ENCODE measurements at places on chromosomes 4 and X.

GRCh38 chr4:124053872-124054538 lies 657.4 kb downstream of the SPRY1 start:
- DNase-seq: no peak

DNA sequence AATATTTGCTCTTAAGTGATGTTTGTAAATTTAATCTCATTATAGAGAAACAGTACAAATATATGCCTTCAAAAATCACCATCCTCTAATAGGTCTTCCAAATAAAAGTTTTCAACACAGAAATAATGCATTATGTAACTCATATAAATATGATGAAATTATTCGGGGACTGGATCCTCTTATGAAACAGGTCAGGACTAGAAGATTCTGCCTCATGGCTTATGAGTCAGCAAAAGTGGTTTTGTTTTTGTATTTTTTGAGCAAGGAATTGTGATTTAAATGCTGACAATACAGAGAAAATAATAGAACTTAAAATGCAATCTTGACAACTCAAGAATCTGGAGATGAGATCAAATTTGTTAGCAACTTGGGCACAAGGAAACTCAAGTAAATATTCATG lies 179.7 kb upstream of the NDP start:
- no peak for DNase-seq

GRCh38 chr4:182143822-182144625 lies 99.2 kb upstream of the TENM3 start:
- DNase-seq: peak; percentile 69

DNA sequence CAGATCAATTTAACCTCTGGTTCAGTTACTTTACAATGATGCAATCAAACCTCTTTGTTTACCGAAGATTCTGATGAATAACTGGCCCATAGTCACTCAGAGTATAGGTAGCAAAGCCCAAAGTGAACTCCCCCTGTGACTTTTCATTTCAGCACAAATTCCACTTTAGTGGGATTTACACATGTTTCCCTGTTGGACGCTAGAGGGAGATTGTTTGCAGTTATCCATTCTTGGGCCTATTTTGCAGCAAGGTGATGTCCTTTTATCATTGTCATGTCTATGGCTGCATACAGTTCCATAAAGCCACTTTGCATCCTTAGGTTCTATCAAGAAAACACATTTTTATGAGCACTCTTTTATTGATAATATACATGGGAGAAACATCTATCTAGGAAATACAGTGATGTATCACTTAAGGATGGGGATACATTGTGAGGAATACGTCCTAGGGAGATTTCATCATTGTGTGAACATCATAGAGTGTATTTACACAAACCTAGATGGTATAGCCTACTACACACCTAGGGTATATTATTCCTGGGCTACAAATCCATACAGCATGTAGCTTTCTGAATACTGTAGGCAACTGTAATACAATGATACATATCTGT lies 14.5 kb upstream of the DKK2 start:
- no peak for DNase-seq

- no peak for DNase-seq
These were observed 74.4 kb downstream of the SOWAHB start for GRCh38 chr4:76823495-76823894.

DNA sequence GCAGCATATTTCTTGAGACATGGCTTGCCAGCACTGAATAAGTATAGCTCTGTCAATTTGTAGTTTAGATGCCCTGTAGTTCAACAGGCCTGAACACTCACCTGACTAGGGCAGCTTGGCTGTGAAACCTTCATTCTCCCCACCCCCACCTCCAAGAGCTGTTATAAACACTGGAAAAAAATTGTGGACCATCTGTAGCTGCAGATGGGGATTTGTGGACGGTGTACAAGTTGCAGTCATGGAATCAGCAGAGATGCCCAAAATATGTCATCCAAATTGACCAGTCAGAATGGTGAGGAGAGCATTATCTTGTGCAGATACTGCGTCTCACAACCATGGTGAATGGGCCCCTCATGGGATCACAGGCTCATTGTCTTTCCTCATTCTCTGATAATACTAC lies 76.2 kb upstream of the PAQR3 start:
- no peak for DNase-seq

DNA sequence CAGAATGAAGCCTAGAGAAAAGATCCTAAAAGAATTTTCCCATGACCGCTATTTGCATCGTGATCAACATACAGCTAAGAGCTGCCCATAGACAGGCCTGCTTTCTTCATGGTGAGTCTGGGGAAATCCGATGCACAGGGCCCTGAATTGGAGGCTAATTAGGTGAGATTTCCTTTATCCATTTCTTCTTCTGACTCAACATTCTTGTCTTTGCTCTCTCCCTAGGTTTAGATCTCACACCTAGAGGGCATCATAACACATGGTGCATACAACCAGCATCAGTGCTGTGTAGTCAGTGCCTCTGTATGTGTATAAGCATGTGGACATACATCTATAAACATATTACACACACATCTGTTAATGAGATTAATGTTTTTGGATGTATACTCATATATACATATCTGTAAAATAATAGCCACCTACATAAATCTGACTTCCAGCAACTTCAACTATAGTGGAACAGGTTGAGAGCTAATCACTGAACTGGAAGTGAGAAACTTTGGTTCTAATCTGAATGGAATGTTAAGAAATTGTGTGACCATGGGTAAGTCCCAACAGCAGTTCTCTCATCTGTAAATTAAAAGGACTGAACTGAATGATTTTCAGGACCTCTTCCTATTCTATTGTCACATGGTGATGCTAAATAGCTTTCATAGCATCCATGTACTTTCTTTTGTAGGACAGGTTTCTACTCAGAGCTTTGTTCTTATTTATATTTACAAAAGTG lies 17.5 kb downstream of the GATB start:
- no peak for DNase-seq

DNA sequence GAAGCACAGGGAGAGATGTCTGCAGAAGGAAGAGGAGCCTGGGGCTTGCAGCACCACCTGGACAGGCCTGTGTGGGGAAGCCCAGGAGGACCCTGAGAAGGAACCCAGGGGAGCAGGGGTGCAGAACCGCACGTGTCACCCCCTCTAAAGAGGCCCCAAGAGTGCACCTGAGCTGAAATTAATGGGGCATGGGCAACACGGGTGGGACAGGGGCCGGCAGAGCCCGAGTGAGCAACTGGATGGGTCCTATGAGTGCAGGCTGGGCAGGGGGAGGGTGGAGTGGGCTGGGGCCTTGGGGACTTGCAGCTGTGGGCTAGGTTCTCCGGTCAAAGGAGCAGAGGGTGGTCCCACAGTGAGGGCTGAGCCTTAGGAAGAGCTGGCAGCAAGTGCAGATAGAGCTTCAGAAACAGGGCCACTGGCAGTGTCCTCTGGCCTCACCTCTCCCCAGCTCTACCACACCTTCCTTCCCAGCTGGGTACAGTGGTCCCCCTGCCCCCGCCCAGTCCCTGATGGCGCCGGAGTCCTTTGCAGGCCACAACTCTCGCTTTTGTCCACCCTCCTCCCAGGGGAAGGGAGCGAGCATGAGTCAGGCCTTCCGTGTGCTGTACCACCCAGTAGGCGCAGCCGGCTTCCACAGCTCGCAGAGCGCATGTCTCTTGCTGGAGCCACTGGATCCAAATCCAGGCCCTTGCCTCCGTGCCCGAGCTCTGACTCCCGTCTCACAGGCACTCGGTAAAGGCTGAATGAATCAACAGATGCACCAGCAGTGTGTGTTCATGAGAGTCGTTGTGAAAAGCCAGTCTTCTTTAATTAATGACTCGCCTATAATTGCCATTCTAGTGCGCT lies 131.6 kb downstream of the HMX1 start:
- peak; percentile 12 for DNase-seq

DNA sequence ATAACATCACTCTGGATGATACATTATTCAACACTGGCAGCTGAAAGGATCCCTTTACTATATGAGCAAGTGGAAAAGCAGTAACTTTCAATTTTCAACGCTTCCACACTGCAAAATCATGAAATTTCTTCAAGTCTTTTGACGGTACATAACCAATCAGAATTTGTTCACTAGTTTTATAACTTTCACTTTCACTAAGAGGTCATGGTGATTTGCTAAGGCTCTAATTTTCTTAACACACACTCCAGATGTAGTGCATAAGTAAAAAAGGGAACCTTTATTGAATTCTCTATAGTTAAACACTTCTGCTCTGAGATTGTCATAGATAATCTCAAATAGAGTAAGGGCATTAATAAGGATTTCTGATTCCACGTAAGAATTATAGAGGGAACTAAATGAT lies 4.1 kb downstream of the ARMCX2 start:
- DNase-seq: no peak

DNA sequence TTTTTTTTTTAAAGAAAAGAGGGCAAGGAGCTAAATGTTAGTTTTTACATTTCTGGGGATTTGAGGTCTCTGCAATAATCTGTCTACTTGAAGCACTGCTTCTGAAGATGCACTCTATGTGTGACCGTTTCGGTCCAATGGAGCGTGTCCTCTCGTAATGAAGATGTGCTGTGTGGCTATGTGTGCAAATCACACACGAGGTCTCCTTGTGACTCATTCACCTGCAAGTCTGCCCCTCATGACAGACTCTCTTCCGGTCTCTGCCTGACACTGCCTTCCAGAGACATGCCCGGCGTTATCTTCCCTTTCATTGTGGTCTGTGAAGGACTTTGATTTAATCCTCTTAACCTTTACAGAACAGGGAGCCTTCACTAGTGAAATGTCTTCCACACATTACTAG lies 84.3 kb downstream of the TRAM1L1 start:
- peak; percentile 2 for DNase-seq

GRCh38 chr4:101977076-101977475 lies 186.5 kb downstream of the BANK1 start:
- peak; percentile 72 for DNase-seq

DNA sequence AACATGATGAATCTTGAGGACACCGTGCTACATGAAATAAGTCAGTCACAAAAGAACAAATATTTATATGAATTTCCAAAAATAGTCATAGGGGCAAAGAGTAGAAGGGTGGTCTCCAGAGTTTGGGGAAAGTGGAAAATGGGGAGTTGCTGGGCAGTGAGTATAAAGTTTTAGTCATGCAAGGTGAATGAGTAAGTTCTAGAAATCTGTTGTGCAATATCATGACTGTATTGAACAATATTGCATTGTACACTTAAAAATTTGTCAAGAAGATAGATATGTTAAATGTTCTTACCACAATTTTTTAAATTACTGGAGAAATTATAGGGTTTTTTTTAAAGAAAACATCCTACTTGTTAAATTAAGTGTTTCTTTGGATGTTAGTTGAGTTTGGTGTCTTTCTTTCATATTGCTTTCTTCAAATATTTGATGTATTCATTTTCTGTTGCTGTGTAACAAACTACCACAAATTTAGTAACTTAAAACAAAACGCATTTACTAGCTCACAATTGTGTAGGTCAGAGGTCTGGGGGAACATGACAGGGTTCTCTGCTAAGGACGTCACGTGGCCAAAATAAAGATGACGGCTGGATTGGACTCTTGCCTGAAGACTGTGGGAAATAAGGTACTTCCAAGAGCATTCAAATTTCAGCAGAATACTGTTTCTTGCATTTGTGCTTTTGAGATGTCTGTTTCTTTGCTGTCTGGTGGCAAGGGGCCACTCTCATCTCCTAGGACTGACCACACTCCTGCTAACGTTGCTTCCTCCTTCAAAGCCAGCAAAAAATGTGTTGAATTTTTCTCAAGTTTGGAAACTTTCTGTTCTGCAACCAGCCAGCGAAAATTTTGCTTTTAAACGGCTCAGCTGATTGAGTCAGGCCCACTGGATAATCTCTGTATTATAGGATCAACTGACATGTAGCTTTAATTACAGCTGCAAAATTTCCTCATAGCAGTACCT lies 76.7 kb downstream of the CPEB2 start:
- no peak for DNase-seq

- no peak for DNase-seq
These were observed 156.9 kb upstream of the NAP1L5 start for GRCh38 chr4:88854481-88854880.

- no peak for DNase-seq
These were observed 224.7 kb downstream of the MID1 start for GRCh38 chrX:10395643-10396042.

DNA sequence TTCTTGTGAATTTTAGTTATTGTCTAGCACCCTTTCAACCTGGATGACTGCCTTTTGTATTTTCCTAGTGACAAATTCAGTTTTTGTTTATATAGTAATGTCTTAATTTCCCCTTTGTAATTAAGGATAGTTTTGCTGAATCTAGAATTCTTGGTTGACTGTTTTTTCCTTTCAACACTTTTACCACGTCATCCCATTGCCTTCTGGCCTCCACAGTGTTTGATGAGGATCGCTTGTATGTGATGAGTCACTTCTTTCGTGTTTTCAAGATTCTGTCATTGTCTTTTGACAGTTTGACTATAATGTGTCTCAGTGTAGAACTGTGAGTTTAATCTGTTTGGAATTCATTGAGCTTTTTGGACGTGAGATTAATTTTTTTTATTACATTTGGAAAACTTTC lies 30.1 kb downstream of the KDM6A start:
- DNase-seq: peak; percentile 34

DNA sequence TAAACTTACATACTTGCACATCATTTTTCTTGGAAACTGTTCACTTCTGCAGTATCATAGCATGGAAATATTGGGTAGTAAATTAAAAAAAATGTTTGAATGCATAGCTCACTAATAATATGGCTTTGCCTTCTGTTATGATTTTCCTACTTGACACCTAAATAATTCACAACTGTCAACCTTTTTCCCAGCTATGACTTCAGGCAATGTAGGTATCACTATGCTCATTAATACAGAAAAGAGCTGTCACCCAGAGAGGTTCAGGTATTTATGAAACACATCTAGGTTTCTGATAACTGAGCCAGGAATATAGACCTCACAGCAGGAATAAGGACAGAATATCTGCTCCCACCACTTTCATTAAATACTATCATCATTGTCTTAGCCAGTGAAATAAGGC lies 289.5 kb downstream of the ACTRT1 start:
- no peak for DNase-seq

DNA sequence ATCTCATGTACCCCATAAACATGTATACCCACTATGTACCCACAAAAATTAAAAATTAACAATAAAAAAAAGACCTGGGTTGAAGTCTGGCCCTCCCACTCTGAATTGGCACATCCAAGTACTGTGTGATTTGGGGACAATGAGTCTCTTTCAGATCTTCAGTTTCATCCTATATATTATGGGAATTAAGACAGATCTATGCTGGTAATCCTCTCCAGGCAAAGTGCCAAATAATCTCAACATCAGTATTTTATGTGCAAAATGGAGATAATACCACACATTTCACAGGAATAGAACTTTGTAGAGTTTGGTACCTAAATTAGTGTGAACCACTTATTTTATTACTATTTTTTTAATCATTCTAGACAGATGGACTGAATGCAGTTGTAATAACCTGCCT lies 11.0 kb upstream of the SCD5 start:
- DNase-seq: no peak

GRCh38 chrX:78922754-78923153 lies 22.4 kb upstream of the P2RY10 start:
- no peak for DNase-seq

GRCh38 chr4:140117947-140118346 lies 36.0 kb downstream of the MAML3 start:
- DNase-seq: no peak

Data from urothelium cell line (cell line).